ENCODE measurements at places on chromosomes 3 and 15.
A peak's percentile ranks its signal among the peaks of the same experiment; 100 is the strongest.

GRCh38 chr3:13174011-13174802, 101.0 kb upstream of the IQSEC1 start:
- DNase-seq: no peak

- DNase-seq: peak; percentile 32
These were observed 748 bp downstream of the MRPS25 start for GRCh38 chr3:15064299-15064834.

DNA sequence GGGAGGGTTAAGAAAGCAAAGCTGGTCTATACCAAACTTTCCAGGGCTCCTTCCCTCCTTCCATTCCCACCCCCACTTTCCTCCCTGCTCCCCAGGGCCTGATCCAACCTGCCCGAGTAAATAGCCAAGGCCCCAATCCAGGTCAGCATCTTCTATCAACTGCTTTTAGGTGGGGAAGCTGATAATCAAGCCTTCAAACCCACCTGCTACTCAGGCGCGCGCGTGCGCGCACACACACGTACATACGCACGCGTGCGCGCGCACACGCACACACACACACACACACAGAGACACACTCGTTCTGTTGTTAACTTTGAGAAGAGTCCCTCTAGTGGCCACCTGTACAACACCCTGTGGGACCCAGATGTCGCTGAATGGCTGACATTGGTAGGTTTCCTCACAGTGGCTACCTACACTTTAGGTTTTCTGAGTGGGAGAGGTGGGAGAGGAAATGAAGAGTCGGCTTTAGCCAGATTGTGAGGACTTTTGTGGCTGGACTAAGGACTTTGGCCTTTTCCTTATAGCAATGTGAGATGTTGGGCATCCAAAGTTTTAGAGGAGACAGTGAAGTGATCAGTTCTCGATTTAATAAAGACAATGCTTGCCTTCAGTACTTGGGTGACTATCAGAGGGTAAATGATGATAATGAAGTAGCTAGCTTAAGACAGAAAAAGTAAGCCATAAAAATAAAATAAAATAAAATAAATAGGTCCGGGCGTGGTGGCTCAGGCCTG, 179.9 kb upstream of the C2CD4B start:
- peak; percentile 74 for DNase-seq

GRCh38 chr15:60525341-60526039, 46.5 kb upstream of the ICE2 start:
- peak; percentile 10 for DNase-seq

DNA sequence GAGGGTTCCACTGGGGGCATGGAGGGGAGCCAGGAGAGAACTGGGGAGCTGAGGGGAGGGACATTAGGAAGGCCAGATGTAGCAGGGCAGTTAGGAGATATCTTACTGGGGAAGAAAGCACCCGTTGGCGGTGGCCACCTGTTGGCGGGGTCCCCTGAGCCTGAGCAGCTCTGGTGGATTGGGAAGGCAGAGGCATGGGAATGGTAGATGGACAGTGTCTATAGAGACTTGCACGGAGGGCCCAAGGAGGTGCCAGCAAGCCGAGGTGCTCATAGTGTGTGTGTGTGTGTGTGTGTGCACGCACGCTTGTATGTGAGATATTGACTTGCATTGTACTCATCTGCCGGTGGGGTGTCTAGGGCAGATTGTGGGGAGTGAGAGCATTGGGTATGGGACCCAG, 179.0 kb downstream of the APBA2 start:
- DNase-seq: no peak

DNA sequence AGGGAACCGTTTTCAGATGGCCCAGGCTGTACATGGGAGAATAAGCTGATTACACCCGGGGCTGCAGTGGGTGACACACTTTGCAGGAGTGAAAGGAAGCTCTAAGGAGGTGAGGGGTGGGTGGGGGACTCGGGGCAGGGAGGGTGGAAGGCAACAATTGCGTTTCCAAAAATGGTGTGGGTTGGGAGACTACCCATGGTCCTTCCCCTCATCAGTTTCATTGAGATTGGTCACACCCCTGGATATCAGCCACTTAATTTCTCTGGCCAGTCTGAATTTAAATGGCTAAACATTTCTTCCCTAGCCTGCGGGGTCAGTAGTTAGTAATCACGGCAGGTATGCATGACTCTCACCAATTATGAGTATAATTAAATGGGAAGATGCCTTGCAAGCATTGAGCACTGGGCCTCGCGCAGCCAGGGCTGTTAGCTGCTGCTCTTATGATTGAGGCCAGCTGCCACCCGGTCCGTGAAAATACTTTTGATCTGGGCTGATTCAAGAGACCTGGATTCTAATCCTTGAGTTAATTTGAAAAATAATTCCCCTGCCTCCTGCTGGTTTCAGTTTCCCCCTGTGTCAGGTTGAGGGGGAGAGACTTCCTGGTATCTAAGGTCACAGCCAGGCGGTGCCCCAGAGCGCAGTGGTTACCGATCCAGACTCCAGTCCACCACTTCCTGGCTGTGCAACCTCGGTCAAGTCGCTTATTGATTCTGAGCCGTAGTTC, 23.3 kb downstream of the SLC6A6 start:
- no peak for DNase-seq

DNA sequence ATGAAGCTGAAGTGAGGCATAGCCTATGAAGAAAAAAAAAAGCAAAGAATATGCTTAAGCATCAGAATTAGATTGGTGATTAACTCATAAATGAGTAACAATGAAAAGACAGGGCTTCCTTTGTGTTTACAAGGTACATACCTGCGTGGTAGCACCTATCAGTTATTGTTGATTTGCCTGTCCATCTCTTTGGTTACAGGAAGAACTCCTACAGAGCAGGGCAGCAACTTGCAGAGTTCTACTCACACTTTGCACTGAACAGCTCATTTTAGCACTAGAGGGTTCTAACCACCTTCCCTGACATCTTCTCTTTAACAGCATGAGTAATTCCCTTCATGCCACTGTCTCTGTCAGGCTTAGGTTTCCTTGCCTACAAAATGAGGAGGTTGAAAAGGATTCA, 166.0 kb downstream of the DPH6 start:
- no peak for DNase-seq

- DNase-seq: no peak
These were observed 110.8 kb downstream of the ADCY5 start for GRCh38 chr3:123337948-123338619.

DNA sequence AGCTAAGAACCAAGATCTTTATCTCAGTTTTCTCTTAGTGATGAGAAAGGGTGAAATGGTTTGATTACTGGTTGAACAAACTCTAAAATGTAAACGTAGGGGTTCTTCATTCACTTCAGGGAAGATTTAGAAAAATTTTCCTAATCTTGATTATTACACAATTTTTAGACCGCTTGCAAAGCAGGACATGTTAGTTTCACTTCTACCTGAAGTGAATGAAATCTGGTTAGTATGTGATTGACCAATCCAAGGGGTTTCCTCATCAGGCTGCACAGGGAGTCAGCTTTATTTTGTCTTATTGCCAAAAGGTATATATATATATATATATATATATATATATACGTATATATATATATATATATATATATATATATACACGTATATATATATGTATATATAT, 740.4 kb downstream of the TUSC7 start:
- no peak for DNase-seq

DNA sequence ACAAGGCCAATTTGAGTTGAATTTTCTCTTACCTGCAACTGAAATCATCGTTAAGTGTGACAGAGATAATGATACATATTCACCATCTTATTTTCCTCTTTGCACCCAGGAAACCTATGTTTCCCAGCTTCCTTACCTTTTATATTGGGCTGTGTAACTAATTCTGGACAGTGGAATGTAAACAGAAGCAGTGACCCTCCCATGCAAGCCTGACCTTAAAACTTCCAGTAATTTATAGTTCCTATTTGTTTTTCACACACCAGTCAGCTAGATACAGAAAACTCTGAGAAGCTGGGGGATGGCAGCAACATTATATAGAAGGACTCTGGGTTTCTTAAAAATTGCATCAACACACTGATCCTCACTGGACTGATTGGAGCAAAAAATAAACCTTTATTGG, 4.5 kb upstream of the ZNF280D start:
- DNase-seq: peak; percentile 23

GRCh38 chr3:94543161-94543560, 480.3 kb downstream of the NSUN3 start:
- DNase-seq: no peak

GRCh38 chr3:36907911-36908646, 36.8 kb downstream of the TRANK1 start:
- DNase-seq: peak; percentile 85

DNA sequence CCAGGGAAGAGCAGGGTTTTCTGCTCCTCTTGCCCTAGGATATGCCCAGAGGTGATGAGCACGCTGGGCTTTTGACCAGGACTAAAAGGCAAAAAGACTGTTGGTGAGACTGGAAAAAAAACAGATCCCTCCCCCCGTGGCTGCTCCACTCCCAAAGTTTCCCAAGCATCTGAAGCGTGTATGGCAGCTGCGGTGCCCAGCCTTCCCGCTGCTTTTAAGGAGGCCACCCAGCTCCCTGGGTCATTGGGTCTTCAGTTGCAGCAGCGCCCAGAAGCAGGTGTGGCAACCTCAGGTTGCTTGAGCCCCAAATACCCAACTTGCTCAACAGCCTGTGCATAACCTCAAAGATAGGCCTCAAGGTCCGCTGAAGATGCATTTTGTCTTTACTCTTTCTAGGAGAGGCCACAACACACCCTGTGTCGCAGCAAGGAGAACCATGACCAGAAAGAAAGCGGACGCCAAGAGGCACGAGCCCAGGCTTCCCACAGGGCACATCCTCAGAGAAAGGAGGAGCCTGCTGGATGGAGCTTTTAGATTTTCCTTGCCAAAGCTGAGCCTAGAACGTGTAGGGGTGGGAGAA, 2.0 kb downstream of the SRGAP3 start:
- DNase-seq: no peak

- DNase-seq: no peak
These were observed 65.5 kb upstream of the RPL32 start for GRCh38 chr3:12906916-12907290.

DNA sequence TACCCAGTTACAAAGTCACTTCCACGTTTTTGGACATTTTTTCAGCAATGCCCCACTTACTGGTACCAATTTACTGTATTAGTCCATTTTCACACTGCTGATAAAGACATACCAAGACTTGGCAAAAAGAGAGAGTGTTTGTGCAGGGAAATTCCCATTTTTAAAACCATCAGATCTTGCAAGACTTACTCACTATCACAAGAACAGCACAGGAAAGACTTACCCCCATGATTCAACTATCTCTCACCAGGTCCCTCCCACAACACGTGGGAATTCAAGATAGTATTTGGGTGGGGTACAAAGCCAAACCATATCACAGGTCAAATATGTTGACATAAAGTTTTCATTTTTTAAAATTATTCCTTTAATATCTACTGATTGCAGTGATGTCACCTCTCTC, 16.2 kb upstream of the ABI3BP start:
- DNase-seq: no peak

DNA sequence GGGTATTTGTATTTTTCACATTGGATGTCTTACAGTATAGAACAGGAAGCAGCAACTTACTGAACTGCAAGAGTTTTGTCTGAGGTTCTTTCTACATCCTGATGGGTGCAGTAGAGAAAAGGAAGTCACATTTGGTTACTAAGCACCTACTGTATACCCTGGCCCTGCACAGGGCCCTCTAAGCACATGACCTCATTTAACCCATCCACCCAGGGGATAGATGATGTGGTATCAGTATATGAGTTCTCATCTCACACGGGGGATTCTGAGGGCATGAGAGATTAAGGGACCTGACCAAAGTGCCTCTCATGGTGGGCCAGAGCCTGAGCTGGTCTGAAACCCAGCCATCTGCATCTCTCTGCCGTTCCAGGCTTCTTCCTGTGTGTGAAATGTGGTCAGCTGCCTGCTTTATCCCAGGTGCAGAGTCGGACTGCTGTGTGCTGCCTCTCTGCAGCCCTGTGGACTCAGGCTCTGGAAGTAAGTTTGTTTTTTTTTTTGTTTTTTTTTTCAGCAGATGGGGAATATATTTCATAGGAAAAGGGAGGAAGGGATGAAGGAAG, 17.9 kb downstream of the SLC6A11 start:
- no peak for DNase-seq

DNA sequence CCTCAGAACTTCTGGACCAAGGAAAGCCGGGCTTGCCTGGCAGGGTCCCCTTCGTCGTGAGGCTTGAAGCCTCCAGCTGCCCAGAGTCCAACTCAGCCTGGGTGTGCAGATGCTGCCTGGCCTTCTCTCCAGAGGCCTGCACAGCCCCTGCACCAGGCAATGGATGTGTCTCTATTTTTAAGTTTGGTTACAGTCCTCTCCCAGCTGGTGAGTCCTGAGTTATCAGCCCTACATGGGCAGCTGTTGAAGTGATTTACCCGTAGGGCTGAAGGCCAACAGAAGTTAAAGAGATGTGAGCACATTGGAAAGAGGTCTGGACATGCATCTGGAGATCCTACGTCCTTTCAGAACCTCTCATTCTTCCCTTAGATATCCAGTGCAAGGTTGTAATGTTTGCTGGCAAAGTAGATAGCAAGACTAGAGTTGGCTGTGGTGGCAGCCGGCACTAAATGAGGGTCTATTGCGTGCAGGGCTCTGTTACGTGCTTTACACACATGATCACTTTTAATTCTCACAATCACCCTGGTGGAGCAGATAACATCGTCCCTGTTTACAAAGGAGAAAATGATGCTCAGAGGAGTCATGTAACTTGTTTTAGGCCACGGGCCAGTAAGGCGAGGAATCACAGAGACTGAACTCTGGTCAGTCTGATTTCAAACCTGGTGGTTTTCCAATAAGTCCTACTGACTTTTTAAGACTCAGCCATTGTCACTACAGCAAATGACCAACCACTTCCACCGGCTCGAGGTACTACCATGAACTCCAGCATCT, 9.9 kb downstream of the FYCO1 start:
- no peak for DNase-seq

GRCh38 chr3:117285737-117286136, 576.2 kb downstream of the TUSC7 start:
- no peak for DNase-seq

DNA sequence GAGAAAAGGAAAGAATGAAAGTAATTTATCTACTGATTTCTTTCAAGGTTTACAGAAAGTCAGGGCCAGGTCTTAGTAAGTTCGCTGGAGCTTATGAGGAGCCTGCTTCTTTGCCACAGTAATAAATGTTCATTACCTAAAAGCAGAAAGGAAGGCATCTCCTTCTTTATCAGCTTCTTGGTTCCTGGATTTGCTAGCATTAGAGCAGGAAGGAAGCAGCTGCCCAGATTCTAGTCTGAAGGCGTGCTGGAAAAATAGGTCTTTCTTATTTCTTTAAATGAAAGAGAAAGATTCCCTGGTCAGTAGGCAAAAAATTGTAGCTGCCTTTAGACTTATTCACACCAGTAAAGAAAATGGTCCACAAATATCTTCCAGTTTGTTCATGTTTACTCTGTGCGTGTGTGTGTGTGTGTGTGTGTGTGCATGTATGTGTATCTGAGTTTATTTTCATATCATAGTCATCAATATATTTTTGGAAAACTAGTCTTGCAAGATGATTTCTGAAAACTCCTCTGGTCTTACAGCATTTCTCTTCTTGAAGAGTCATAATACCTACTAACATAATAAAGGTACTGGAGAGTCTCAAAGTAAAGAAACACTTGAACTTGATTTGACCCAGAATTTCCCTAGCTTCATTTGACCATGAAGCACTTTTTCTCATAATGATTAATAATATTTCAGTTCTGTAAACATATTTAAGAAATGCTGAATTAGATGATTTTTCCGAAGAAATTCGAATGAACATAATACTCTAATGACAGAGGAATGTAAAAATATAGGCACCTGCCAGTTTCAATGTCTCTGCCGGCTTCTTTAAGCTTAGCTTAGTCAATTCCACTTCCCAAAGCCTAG, 255.3 kb upstream of the ZPLD1 start:
- peak; percentile 37 for DNase-seq

GRCh38 chr15:45083223-45083622, 30.7 kb downstream of the DUOX2 start:
- no peak for DNase-seq

GRCh38 chr3:140586311-140586710, 91.6 kb upstream of the TRIM42 start:
- DNase-seq: no peak

Data from fibroblast of pulmonary artery (primary cell).